Activated CD4-positive, CD25-positive, alpha-beta regulatory T cell (primary cell): ENCODE measurements at places on chromosomes 11 and 22.

DNA sequence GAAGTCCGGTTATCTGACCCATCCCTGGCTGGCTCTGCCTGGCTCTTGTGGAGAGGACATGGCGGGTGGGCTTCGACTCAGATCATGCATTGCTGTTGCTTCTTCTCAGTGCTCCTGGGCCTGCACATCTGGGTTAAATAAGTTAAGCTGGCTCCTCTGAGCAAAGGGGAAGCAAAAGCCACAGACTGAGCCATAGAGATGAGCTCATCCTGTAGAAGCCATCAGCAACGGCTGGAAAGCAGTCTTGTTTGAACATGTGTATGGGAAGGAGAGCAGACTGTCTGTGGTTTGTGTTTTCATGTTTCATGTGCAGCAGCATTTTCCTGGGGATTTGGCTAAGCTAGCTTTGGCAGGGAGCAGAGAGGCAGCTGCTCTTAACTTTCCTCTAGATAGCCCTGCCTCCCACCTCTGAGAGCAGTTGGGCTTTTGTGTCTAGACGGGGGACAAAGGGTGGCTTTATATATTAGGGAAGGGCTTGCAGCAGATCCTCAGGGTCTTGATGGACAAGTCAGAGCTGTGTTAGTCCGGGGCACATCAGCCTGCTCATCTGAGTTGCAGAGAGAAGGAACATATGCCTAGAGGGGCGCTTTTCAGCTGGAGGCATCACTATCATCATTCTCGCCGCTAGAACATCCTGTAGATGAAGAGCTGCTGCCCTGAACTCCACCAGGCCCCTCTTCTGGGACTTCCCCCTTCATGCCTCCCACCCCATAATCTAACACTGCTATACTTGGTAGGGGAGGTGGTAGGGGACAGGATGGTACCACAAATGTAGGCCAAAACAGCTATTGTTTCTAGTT lies 14.9 kb downstream of the DCPS start:
- DNase-seq = no peak

GRCh38 chr11:75793966-75794365 lies 21.0 kb upstream of the UVRAG start:
- no peak for DNase-seq

DNA sequence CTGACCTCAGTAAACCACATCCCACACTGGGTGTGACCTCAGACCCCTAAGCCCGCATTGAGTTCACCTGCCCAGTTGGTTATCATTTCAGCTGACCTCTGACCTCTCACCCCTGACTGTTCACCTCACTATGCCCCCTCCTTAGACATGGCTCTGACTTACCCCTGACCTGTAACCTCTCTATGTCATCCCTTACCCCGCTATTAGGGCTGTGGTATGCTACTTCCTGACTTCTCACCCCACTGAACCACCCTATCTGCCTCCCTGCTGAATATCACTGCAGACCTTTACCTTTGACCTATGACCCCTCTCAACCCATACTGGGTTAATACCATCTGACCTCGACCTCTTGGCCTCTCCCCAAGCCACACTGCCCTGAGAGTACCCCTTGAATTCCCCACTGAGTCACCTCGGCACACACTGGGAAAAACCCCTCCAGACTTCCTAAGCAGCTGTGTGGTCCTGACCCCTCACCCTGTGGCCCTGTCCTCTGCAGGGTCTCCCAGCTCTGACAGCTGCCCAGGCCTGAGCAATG lies 8.3 kb downstream of the PLCB3 start:
- DNase-seq = no peak

- no peak for DNase-seq
Observed at GRCh38 chr11:61893981-61894380, 2.6 kb upstream of the FADS3 start.

- no peak for DNase-seq
Observed at GRCh38 chr11:64266339-64266738, 15.0 kb downstream of the PLCB3 start.

DNA sequence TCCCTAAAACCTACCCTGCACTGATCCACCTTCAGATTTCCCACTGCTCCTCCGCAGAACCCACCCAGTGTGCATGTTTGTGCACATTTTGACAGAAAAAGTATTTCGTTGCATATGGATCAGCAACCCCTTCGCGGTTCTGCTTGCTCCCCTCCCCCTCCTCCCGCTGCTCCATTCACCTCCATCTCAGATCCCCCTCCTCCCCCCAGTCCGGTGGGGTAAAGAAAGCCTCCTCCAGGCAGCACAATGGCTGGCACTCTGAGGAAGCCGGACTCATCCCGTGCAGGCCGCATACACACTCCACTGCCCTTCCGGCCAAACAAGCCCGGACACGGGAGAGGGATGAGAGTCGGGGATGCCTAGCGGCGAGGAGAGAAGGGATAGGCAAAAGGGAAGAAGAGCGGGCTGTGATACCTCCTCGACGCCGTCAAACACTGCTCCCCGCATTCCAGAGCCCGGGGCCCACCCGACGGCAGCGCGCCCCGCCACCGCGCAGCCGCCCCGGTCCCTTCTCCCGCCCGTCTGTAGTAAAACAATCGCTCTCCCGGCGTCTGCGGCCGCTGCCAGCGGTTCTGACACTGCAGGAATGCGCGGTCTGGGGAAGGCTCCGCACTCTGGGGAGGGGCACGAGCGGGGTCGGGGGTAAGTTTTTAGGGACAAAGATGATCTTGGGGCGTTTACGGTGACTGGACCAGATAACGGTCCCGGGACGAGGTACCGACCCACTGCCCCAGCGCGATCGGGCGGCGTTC lies 915 bp downstream of the FEZ1 start:
- no peak for DNase-seq

DNA sequence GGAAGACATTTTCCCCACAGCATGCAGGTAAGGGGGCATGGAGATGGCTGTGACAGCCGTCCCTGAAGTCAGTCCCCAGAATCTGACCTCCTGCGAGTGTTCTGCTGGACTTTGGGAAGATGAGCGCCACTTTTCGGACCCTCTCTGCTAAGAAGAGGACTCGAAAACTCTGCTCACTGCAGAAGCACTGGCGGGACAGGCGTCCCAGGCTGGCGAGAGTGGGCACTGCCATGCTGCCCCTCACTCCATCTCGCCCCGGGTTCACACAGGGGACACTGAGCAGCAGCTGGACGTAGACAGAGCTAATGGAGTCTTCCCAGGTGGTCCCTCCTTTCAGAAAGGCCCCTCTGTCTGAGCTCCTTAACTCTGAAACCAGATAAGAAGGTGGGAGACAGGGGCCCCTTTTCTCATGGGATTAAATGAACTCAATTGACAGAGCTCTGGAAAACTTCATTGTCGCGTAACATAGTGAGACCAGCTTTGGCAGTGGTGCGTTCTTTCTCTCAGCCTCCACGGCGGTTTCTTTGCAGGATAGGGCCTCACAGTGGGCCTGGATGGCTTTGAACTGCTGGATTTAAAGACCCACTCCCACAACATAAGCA lies 4.8 kb downstream of the ADAMTS8 start:
- DNase-seq = no peak

- DNase-seq = no peak
Observed at GRCh38 chr11:57464539-57465181, 4.3 kb downstream of the RTN4RL2 start.

DNA sequence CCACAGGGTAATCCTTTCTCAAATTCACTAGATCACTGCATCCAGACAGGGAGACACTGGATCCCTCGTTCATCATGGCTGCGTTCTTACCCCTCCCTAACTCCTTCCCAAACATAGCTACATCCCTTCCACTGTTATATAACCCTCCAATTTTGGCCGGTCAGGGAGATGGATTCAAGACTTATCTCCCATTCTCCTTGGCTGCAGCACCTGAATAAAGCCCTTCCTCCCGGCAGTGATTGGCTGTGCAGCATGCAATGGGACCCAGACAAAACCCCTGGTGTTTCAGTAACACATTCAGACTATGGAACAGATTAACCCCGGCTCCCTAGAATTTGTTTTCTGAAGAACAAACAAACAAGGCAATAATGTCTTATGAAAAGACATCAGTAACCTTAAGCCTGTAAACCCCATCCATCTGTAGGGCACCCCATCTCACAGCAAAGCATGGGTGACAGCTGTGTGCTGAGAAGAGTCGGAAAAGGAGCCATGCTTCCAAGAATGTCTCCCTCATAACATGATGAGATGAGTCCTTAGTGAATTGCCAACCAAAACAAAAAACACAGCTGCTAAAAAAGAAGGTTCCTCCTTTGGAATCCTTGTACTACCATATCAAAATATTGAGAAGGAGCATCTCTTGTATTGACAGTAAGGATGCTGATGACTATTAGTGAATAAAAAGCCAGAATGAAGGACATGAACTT lies 5.0 kb downstream of the MIF start:
- DNase-seq = no peak

DNA sequence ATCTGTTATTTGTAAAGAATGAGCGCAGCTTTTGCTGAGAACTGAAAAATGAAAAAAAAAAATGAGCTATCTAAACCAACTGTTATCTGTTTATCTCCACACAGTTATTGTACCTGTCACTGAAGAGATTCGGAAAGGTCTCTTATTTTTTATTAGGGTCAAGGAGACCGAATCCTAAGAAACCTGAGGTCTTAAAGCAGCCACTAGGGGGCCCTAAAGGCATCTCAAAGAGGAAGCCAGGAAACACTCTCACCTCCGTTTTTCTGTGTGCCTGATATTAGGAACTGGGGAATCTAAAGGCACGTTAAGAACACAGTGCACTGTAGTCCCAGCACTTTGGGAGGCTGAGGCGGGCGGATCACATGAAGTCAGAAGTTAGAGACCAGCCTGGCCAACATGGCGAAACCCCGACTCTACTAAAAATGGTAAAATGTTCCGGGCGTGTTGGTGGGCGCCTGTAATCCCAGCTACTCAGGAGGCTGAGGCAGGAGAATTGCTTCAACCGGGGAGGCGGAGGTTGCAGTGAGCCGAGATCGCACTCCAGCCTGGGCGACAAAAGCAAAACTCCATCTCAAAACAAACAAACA lies 3.5 kb upstream of the LARGE1 start:
- no peak for DNase-seq

- no peak for DNase-seq
Observed at GRCh38 chr11:114172871-114173444, 113.4 kb downstream of the ZBTB16 start.

- DNase-seq = no peak
Observed at GRCh38 chr11:132054822-132055221, 684.4 kb downstream of the NTM start.

DNA sequence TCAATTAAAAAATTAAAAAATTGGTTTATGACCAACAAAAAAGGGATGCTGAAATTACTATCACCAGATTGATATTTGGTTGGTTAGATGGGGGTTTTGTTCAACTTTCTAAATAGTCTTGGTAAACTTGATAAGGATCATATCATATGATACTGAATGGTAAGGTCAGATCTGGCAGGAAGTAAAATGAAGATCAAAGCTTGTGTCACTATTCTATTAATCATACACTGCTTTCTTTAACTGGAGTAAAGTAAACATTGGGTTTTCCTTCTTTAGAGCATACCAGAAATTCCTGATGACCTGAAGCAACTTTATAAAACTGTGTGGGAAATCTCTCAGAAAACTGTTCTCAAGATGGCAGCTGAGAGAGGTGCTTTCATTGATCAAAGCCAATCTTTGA lies 40.2 kb downstream of the RRM1 start:
- no peak for DNase-seq

DNA sequence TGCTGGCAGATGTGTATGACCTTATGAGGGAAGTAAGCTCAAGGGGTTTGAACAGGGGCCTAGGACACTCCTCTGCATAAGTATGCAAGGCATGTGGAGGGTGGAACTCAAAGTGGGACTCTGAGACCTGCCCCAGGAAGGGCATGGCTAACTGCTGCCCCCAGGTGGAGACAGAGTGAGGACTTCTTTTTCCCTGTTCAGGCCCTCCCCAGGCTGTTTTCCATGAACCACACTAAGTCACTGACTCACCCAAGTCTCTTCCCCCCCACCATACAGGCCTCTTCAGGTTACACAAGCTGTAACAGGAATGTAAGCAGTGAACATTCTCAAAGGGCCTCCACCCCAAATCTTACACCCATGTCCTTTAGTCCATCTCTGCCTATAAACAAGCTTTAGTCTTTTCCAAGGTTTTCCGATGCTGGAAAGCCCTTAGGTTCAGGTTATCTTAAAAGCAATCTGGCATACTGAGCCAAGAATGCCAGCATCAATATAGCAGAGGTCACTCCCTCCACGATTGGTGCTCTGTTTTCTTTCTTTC lies 13.1 kb downstream of the EEF1G start:
- peak; percentile 25 for DNase-seq

- DNase-seq = no peak
Observed at GRCh38 chr11:122100756-122101080, 15.3 kb downstream of the BLID start.

DNA sequence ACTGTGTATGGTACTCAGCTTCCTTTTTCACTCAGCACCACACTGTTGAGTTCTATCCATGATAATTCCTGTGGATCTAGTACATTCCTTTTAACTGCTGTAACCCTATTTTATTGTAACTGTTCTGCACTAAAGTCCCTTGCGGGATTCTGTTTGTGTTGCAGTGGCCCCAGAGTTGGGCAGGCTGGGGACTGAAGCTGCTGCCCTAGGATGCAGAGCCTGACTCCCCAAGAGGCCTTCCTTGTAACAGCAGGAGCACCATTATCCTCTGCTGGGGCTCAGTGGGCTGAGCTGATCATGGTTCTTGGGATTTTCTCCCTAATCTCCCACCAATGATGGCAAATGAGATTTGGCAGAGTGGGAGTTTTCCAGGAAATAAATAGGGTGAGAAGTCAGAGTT lies 77.7 kb downstream of the CABIN1 start:
- no peak for DNase-seq

- DNase-seq = no peak
Observed at GRCh38 chr22:38754751-38755154, 1.0 kb downstream of the SUN2 start.

- no peak for DNase-seq
Observed at GRCh38 chr11:91686281-91686680, 538.3 kb upstream of the FAT3 start.

DNA sequence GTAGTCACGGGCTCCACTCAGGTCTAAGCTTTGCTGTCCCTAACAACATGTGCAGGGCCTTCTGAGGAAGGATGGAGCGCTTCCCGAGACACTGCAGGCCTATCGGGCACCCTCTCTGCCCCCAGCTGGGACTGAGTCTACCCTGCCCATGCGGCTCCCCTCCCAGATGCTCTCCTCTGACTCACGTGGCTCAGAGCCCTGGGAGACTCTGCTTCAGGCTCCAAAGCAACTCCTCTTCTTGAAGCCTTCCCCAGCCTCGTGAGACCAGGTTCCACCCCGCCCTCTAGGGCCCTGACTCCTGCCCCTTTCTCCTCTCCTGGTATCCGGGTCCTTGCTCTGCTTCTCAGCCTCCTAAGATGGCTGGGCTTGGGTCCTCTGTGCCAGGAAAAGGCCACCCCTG lies 28.4 kb upstream of the ARFGAP3 start:
- no peak for DNase-seq
